Prostate gland (tissue), 2 donors: ENCODE measurements at places on chromosomes 2 and 18. TPM values are rescaled to one million over a fixed set of nuclear protein-coding genes. Genes with fewer than 3 reads are reported as not detected.

DOCK10 gene
- 6.2 TPM for total RNA-seq

ST6GAL2 gene
- 48.3 TPM for total RNA-seq

GPR45 gene
- total RNA-seq, result not detected

TUBA3D gene
- 75.2 TPM for total RNA-seq

GIGYF2 gene
- 61.3 TPM for total RNA-seq

DNA sequence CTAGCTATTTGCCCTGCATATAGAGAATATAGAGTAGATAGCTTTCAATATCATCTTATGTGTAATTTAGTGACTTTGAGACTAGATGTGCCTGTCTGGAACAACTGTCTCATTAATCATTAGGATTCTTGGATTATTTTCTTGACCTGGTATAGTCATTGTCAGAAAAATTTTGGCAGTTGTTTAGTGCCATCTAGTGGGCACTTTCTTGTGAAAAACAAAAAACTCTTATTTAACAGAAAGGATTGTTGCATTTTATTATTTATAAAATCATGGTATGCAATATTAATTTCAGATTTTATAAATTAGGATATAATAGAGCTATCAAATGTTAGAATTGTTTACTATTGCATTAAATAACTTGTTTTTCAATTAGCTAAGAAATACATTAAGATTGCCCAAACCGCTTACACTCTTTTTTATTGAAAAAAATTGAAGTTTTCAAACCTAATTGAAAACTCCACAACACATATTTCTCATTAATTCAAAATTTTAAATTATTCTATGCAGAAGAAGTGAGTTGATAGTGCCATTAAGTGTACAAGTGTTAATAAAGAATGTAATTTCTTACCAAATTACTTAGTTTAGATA is 80.3 kb downstream of the DYNAP start:
- H3K36me3 ChIP-seq, result no peaks in the 10 kb centered on the region
- H3K4me3 ChIP-seq, result no peak overlapping the region
- no peaks in the 10 kb centered on the region for H3K4me1 ChIP-seq
- H3K27me3 ChIP-seq, result no peaks in the 10 kb centered on the region
- H3K27ac ChIP-seq, result no peak overlapping the region
- no peak for DNase-seq

DNA sequence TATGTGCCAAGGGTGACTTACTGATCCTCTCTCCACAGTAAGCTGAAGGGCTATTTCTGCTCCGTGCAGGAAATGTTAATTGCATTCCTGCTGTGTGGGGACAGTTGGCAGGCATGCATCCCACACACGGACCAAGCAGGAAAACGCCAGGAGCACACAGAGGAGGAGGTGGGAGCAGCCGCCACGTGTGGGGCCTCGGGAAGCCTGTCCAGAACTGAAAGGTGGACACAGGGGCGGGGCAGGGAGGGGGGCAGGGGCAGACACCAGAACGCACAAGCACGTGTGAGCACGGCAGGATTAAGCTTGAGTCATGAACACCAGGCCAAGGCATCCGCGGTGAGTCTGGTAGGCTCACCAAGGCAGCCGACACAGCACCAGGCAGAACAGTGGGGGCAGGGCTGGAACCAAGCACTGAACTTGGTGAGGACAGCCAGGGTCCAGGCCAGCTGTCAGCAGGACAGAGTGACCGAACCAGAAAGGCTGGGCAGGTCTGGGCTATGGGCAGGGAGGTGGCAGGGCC is 177.1 kb downstream of the EIPR1 start:
- H3K27ac ChIP-seq, result no peak overlapping the region
- H3K4me1 ChIP-seq, result no peaks in the 10 kb centered on the region
- H3K36me3 ChIP-seq, result no peaks in the 10 kb centered on the region
- H3K4me3 ChIP-seq, result no peak overlapping the region
- H3K27me3 ChIP-seq, result no peaks in the 10 kb centered on the region

GRCh38 chr2:58313926-58314325 is 72.8 kb upstream of the FANCL start:
- no peaks in the 10 kb centered on the region for H3K36me3 ChIP-seq
- H3K27me3 ChIP-seq, result no peaks in the 10 kb centered on the region
- no peak overlapping the region for H3K27ac ChIP-seq

DNA sequence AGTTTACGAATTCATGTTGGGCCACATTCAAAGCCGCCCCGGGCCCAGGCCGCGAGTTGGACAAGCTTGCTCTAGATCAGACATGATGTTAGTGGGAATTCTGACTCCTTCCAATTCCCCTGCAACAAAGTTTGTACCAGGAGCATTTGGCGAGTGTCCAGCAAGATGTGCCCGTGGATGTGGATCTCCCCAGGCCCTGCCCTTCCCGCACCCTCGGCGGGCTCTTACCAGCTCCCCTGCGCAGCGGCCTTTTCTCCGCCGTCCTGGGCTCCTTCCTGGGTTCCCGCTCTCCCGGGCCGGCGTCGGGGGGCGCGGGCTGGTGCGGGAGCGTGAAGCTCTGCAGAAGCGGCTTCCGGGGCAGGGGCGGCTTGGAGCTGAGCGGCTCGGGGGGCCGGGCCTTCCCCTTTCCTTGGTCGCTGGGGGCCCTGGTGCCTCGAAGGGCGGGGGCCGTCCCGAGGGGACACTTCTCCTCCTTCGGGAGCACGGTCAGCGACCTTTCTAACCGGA is 90.8 kb upstream of the MGAT4A start:
- no peak overlapping the region for H3K27ac ChIP-seq
- no peaks in the 10 kb centered on the region for H3K4me1 ChIP-seq
- no peaks in the 10 kb centered on the region for H3K27me3 ChIP-seq
- no peak overlapping the region for H3K4me3 ChIP-seq

DNA sequence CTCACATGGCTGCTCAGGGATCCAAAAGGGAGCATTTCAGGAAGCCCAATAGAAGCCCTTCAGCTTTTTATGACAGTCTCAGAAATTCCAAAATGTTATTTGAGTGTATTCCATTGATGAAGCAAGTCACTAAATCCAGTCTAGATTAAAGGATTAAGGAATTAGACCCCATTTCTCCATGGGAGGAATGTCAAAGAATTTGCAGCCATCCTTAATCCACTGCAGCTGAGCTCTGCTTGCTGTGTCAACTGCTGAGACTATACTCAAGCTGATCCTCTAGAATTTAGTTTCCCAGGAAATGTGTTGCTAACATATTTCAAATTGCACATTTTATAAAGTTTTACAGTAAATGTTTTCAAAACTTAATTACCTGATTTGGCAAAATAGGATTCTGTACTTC is 28.4 kb upstream of the C2orf69 start:
- no peak overlapping the region for H3K27ac ChIP-seq
- H3K4me3 ChIP-seq, result no peak overlapping the region
- no peak for DNase-seq
- no peaks in the 10 kb centered on the region for H3K4me1 ChIP-seq
- no peaks in the 10 kb centered on the region for H3K36me3 ChIP-seq

DNA sequence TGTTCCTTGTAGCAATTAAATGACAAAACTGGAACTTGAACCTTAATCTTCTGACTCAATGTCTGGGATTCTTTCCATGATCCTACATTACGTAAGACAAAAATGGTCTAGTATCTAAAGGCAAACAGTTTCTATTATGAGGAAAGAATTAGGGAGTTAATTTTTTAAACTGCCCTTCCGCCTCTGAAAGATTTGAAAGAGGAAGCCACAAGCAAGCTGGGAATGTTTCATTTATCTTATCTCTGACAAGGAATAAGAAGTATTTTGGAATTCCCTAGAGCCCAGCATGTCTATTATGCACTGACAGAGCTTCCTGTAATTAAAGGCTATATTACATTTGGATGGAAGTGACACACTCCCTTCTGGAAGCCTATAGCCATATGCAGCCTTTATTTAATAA is 558.8 kb upstream of the CDH2 start:
- H3K4me3 ChIP-seq, result no peak overlapping the region
- no peaks in the 10 kb centered on the region for H3K36me3 ChIP-seq
- no peaks in the 10 kb centered on the region for H3K4me1 ChIP-seq
- no peak for DNase-seq
- H3K27me3 ChIP-seq, result no peaks in the 10 kb centered on the region

DNA sequence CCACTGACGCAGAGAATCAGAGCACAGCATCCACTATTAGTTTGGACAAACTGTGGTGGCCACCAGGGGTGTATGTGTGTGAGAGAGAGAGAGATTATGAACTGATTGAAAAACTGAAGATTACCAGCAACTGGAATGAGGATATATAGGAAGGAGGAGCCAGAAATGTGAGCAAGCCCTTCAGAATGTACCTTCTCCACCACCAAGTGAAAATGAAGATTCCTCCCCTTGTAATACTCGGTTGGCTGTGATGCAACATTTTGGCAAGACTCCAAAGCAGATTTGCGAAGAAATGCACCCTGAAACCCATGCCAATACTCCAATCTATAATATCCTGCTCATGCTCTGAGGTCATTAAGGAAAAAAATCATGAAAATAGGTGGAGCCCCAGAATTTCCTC is 121.2 kb upstream of the SLC35G4 start:
- no peak overlapping the region for H3K4me3 ChIP-seq
- H3K27me3 ChIP-seq, result no peaks in the 10 kb centered on the region
- DNase-seq, result no peak
- no peak overlapping the region for H3K27ac ChIP-seq
- no peaks in the 10 kb centered on the region for H3K36me3 ChIP-seq

- no peaks in the 10 kb centered on the region for H3K36me3 ChIP-seq
- DNase-seq, result no peak
- no peaks in the 10 kb centered on the region for H3K4me1 ChIP-seq
- no peaks in the 10 kb centered on the region for H3K27me3 ChIP-seq
- no peak overlapping the region for H3K4me3 ChIP-seq
- no peak overlapping the region for H3K27ac ChIP-seq
These were observed 17.3 kb downstream of the PARD6G start for GRCh38 chr18:80229766-80230745.

- DNase-seq, result no peak
- no peak overlapping the region for H3K4me3 ChIP-seq
- H3K4me1 ChIP-seq, result no peaks in the 10 kb centered on the region
- no peak overlapping the region for H3K27ac ChIP-seq
- no peaks in the 10 kb centered on the region for H3K27me3 ChIP-seq
These were observed 1653.3 kb upstream of the TMEFF2 start for GRCh38 chr2:193847991-193848390.
